ENCODE measurements at places on chromosomes 4 and X.

GRCh38 chr4:14924076-14924811 lies 78.0 kb upstream of the CPEB2 start:
- DNase-seq, result peak; percentile 36

DNA sequence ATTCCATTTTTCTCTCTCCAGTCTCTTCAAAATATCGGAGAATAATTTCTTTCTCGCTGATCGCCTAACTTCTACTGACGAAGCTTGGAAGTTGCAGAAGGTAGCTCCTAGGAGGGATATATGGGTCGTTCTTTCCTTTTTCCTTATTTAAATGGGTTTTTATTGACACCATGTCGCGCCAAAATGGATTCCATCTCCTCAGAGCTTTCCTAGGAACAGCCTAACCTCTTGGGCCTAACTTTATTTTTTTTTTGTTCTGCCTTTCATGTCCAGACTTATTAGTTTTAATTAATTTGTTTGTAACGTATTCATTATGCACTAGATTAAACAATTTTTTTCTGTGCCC lies 359.4 kb upstream of the ZCCHC13 start:
- DNase-seq, result no peak

DNA sequence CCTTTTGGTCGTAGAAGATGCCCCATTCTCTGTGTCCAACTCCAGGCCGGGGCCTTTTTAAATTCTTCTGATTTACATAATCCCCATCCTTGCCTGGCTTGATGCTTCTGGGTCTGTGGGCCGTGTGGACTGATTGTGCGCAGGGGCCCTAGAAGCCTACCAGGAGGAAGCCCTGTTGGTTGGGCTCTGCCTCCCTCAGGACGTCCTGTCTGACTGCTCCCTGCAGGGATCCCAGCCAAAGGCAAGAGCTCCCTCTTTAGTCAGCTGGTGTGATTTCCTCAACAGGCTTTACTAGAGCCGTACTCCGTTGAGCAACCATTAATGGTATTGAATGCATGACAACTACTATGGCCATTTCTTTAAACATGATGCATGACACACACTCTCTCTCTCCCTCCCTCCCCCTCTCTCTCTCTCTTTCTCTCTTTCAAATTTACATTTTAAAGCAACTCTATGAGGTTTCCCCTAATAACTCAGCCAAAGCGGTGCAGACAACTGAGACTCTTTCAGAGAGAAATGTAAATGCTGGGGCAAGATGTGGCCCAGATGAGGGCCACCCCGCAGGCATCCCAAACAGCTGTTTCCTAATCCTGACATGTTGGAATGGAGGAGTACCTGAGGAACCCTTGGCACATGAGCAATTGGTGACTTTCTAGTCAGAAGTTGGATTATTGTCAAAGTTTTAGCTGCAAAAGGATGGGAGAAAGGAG lies 117.3 kb downstream of the DRD5 start:
- no peak for DNase-seq

DNA sequence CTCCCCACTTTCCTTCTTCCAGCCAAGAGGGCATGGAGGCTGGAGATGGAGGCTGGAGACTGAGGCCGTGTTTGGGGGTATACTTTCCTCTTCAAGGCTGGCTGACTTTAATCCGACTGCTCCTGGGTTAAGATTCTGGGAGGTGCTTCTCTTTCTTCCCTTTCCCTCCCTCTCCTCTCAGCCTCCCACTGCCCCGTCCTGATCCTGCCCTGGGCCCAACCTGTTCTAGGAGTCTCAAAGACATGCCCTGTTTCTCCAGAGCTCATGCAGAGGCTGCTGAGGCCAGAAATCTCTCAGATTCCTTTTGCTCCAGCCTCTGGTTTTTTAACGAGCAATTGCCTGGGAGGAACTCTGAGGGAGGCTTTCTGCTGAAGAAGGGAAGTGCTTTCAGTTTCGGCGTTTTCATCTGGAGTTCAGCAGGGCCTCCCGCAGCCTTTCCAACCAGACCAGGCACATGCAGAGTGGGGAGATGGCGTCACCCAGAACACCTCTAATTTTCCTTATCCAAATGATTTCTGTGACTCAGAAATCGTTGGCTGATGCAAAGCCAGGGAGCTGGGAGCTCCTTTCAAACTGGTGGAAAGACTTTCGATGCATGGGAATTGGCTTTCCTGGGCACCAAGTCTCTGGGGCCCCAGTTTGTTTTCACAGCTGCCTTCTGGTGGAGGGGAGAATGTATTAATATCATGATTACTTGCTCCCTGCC lies 34.5 kb upstream of the FAM9C start:
- DNase-seq, result no peak

- DNase-seq, result no peak
Measured at GRCh38 chrX:66021765-66022631, 17.9 kb downstream of the VSIG4 start.

Data from stimulated activated naive CD4-positive, alpha-beta T cell (primary cell).